ENCODE measurements at places on chromosomes 3 and 15. TPM values are rescaled to one million over a fixed set of nuclear protein-coding genes. Genes with fewer than 3 reads are reported as not detected.
A peak's percentile ranks its signal among the peaks of the same experiment; 100 is the strongest.

PSMD6 gene
- 128 TPM for polyA plus RNA-seq

GRCh38 chr3:107985496-107985895, 105.3 kb downstream of the CD47 start:
- H3K36me3 ChIP-seq = no peaks in the 10 kb centered on the region
- H3K4me3 ChIP-seq = no peak overlapping the region
- DNase-seq = no peak
- peaks cover 13% of the 10 kb centered on the region for H3K4me1 ChIP-seq

DNA sequence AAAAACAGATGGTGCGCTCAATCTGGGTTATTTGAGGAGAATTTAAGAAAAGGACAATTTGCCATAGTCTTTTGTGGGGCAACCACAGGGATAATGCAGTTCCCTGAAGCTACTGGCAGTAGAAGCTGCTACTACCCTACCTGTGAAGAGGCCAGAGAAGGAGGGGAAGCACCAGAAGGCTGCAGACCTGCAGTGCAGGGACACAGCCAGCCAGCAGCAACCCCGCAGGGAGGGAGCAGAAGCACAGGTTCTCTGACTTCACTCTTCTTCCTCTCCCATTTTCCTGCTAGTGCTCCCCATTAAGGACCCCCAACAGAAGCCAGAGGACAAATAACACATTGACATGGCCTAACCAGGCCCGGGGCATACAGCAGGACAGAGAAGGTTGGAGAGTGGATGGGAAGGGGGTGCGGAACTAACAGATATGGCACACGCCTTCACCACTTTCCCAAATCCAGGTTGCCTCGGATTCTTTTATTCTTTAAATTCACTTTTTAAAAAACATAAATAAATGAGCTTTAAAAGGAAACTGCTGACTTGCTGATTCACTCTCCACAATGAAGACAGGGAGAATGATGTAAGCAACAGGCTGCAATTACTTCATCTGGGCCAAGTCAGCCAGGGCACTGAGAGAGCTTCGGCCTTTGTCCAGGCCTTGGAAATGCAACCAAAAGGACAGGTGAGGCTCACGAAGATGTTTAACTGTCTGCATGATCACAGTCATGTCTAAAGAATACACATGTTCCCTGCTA, 30.1 kb downstream of the POPDC2 start:
- no peaks in the 10 kb centered on the region for H3K27me3 ChIP-seq
- H3K4me3 ChIP-seq = no peak overlapping the region
- no peak for DNase-seq
- peaks cover 31% of the 10 kb centered on the region for H3K4me1 ChIP-seq

DNA sequence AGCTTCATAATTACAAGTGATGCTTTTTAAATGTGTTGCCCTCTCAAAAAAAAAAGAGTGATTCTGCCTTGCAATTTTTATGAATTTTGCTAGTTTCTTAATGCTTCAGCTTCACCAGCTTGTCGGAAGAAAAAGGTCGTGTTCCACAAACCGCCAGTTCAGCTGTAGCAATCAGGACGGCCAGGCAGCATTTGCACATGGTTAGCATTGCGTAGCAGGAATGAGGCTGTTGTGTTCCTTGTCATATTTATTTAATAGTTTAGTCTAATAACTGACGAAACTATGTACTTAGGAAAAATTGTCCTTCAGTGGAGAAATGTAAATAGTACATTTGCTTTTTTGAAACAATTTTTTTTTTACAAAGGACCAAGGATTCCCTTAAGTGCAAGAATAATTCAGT, 64.9 kb upstream of the SELENOK start:
- H3K36me3 ChIP-seq = no peaks in the 10 kb centered on the region
- no peak overlapping the region for H3K27ac ChIP-seq
- no peak for DNase-seq
- H3K4me3 ChIP-seq = no peak overlapping the region

KLF13 gene
- polyA plus RNA-seq = 55.1 TPM

DNA sequence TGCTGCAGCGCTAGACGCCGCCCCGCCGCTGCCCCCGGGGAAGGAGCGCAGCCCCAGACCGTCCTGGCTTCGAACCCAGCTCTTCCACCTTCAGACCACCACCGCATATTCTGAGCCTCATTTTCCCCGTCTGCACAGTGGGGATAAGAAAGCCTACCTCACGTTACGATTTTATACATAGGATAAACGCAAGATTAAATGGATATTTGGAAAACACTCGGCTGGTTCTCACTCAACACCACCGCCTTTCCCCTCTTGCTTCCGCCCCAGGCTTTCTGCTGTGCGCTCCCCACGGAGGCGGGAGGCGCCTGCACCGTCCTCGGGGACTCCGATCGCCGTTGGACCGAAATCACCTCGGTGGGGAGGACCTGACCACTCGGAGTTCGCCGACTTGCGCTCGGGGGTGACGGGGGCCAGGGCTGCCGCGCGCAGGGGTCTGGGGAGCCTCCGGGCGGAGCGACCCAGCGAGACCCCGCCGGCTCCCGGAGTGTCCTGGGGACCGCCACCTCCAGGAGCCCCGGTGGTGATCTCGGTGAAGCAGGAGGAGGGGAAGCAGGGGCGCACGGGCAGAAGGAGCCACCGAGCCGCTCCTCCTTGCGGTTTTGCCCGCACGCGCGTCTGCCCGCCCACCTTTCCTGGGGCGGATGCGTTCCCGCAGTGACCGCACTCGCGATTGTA, 4.0 kb downstream of the FBXL22 start:
- peak overlapping the region; percentile 93 for H3K4me3 ChIP-seq
- no peaks in the 10 kb centered on the region for H3K36me3 ChIP-seq
- H3K27ac ChIP-seq = peak overlapping the region; percentile 95

C15orf62 gene
- polyA plus RNA-seq = not detected

All from naive B cell (primary cell).